ENCODE measurements at places on chromosomes 2 and 18. TPM values are rescaled to one million over a fixed set of nuclear protein-coding genes. Genes with fewer than 3 reads are reported as not detected.
A peak's percentile ranks its signal among the peaks of the same experiment; 100 is the strongest.

FEV gene
- not detected for total RNA-seq

DNA sequence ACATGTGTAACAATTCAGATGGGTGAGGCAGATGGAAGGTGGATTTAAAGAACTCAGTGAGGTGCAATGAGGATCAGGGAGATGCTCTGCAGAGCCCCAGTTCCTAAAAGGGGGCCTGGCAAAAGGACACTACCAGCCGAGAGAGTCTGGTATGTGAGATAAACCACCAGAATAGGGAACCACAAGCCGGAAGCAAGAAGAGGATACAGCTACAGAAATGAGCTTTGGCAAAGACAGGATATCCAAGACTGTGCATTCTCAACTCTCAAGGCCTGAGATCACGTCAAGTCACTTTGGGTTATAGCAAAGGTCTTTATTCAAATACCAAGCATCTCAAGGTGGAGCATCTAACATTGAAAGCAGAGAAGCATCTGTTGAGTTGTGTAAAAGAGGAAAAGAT is 293.5 kb downstream of the ARHGAP15 start:
- no peaks in the 10 kb centered on the region for H3K36me3 ChIP-seq
- peaks cover 4% of the 10 kb centered on the region for H3K4me1 ChIP-seq
- H3K27ac ChIP-seq = no peak overlapping the region
- no peaks in the 10 kb centered on the region for H3K27me3 ChIP-seq
- DNase-seq = no peak
- no peak overlapping the region for H3K4me3 ChIP-seq

SPDYA gene
- 0.28 TPM for total RNA-seq

- H3K27ac ChIP-seq = no peak overlapping the region
- no peak for DNase-seq
- no peaks in the 10 kb centered on the region for H3K27me3 ChIP-seq
- H3K4me3 ChIP-seq = no peak overlapping the region
Observed at GRCh38 chr2:12310399-12310798, 406.3 kb upstream of the TRIB2 start.

GRCh38 chr18:59907660-59908059 is 7.9 kb downstream of the PMAIP1 start:
- no peak for DNase-seq
- H3K27ac ChIP-seq = peak overlapping the region; percentile 69
- peaks cover 15% of the 10 kb centered on the region for H3K36me3 ChIP-seq
- H3K27me3 ChIP-seq = no peaks in the 10 kb centered on the region
- H3K4me1 ChIP-seq = peaks cover 58% of the 10 kb centered on the region
- no peak overlapping the region for H3K4me3 ChIP-seq

ALKAL2 gene
- not detected for total RNA-seq

IAH1 gene
- total RNA-seq = 89.3 TPM

DNA sequence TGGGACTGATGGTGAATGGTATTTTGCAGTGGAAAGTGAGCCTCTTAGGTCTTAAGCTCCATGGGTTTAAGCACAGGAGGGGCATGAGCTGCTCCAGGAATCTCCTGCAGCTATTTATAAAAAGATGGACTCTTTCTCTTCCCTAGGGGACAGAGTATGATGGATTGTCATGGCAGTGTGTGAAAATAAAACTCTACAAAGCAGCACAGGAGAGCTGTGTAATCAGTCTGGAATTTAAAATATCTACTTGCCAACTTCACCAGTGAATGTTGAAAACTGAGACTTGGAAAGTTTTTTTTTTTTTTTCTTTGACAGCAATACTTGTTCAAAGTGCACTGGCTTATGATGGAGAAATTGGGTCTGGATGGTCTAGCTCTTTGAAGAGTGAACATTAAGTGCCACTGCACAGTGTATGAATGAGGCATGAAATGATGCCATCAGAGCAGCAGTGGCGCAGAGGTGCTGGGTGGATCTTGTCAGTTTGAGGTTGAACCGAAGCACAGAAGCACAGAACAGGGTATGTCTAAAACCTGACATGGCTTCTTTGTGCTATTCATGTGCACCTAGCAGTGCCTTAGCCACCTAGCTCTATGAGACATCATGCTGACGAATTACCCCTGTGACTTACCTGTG is 245.4 kb downstream of the PTPRM start:
- H3K27ac ChIP-seq = peak overlapping the region; percentile 54
- H3K27me3 ChIP-seq = no peaks in the 10 kb centered on the region
- H3K36me3 ChIP-seq = no peaks in the 10 kb centered on the region
- H3K4me3 ChIP-seq = no peak overlapping the region
- peaks cover 21% of the 10 kb centered on the region for H3K4me1 ChIP-seq

CFAP53 gene
- total RNA-seq = 0.08 TPM

- H3K4me1 ChIP-seq = no peaks in the 10 kb centered on the region
- DNase-seq = no peak
- no peaks in the 10 kb centered on the region for H3K36me3 ChIP-seq
- H3K4me3 ChIP-seq = no peak overlapping the region
- no peaks in the 10 kb centered on the region for H3K27me3 ChIP-seq
- no peak overlapping the region for H3K27ac ChIP-seq
Observed at GRCh38 chr2:229673676-229674075, 40.7 kb downstream of the DNER start.

ASB18 gene
- total RNA-seq = 1.1 TPM

GRCh38 chr2:190599073-190599472 is 49.8 kb upstream of the NAB1 start:
- no peak overlapping the region for H3K4me3 ChIP-seq
- no peak for DNase-seq
- no peaks in the 10 kb centered on the region for H3K27me3 ChIP-seq
- H3K4me1 ChIP-seq = no peaks in the 10 kb centered on the region
- H3K27ac ChIP-seq = no peak overlapping the region

GRCh38 chr2:162344617-162344950 is 652 bp downstream of the GCA start:
- no peak for DNase-seq
- no peaks in the 10 kb centered on the region for H3K27me3 ChIP-seq
- no peaks in the 10 kb centered on the region for H3K36me3 ChIP-seq
- peaks cover 10% of the 10 kb centered on the region for H3K4me1 ChIP-seq

ETAA1 gene
- total RNA-seq = 30.8 TPM

- peaks cover 12% of the 10 kb centered on the region for H3K36me3 ChIP-seq
- H3K4me1 ChIP-seq = peaks cover 59% of the 10 kb centered on the region
- peak overlapping the region; percentile 98 for H3K27ac ChIP-seq
Observed at GRCh38 chr2:177397481-177398289, 5.1 kb downstream of the AGPS start.

DNA sequence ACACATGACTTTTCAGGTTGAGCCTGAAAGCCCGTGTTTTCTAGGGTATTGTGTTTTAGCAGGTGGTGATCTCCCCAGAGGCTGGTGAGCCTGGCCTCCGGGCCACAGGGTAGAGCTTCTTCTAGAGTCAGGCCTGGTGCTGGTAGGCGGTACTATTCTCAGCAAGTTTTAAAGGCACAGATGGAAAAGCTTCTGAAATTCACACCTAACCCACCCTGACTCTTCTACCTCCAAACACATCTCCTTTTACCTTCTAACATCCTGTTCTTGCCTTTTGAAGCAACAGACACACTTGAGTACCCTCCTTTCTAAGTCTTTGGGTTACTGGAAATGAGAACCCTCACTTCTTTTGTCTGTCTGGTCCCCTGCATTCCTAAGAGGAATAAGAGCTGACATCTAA is 191.1 kb downstream of the SETBP1 start:
- no peaks in the 10 kb centered on the region for H3K4me1 ChIP-seq
- H3K27ac ChIP-seq = no peak overlapping the region
- no peaks in the 10 kb centered on the region for H3K27me3 ChIP-seq
- H3K36me3 ChIP-seq = peaks cover 4% of the 10 kb centered on the region
- no peak for DNase-seq
- no peak overlapping the region for H3K4me3 ChIP-seq

CCDC178 gene
- total RNA-seq = not detected

- no peaks in the 10 kb centered on the region for H3K36me3 ChIP-seq
- DNase-seq = no peak
- no peak overlapping the region for H3K27ac ChIP-seq
- H3K4me3 ChIP-seq = no peak overlapping the region
- no peaks in the 10 kb centered on the region for H3K4me1 ChIP-seq
Observed at GRCh38 chr2:161111531-161111930, 48.7 kb upstream of the TANK start.

- no peaks in the 10 kb centered on the region for H3K27me3 ChIP-seq
- H3K4me3 ChIP-seq = no peak overlapping the region
- H3K4me1 ChIP-seq = peaks cover 5% of the 10 kb centered on the region
- H3K36me3 ChIP-seq = no peaks in the 10 kb centered on the region
- H3K27ac ChIP-seq = no peak overlapping the region
Observed at GRCh38 chr2:28377195-28377816, 15.4 kb upstream of the FOSL2 start.

GRCh38 chr2:239391286-239392071 is 9.3 kb downstream of the HDAC4 start:
- no peak overlapping the region for H3K4me3 ChIP-seq

- H3K4me1 ChIP-seq = peaks cover 18% of the 10 kb centered on the region
- peak; percentile 61 for DNase-seq
- no peaks in the 10 kb centered on the region for H3K27me3 ChIP-seq
- no peak overlapping the region for H3K4me3 ChIP-seq
- no peak overlapping the region for H3K27ac ChIP-seq
Observed at GRCh38 chr18:58605027-58606020, 23.6 kb downstream of the ALPK2 start.

DNA sequence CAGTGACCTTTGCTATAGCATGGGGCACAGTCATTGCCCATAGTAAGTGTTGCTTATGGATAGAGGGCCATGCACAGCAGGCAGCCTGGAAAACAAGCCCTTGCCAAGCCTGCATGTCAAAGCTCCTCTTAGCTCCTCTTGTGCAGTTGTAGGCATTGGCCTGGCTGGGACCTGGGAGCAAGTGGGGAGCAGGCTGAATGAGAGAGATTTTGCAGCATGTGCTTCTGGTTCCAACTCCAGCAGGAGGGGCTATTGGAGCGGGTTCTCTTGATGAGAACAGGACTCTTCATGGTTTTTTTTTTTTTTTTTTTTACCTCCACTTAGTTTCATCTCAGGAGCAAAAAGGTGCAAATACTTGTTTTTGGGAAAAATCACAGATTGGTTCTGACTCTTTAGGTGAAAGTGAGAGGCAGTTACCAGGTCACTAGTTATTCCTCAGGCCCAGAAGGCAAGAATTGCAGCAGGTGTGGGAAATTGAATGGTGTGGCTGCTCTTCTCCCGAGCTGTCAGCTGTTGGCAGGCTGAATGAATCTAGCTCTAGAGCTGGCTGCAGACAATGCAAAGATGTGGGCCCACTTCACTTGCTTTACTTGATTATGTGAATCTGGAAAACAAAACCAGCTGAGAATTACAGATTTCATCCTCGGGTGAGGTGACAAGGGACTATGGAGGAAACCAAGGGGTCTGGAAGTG is 95.9 kb downstream of the MAP4K4 start:
- H3K36me3 ChIP-seq = peaks cover 24% of the 10 kb centered on the region
- no peak for DNase-seq
- H3K27ac ChIP-seq = no peak overlapping the region
- no peaks in the 10 kb centered on the region for H3K27me3 ChIP-seq

TXNDC9 gene
- 107 TPM for total RNA-seq

- no peak for DNase-seq
- H3K27me3 ChIP-seq = no peaks in the 10 kb centered on the region
- no peaks in the 10 kb centered on the region for H3K36me3 ChIP-seq
Observed at GRCh38 chr2:205665791-205666190, 16.5 kb upstream of the NRP2 start.

GRCh38 chr2:20744366-20745335 is 77.7 kb downstream of the GDF7 start:
- H3K4me1 ChIP-seq = no peaks in the 10 kb centered on the region
- no peak for DNase-seq
- H3K27ac ChIP-seq = no peak overlapping the region
- no peaks in the 10 kb centered on the region for H3K27me3 ChIP-seq
- H3K4me3 ChIP-seq = no peak overlapping the region

CHRNG gene
- not detected for total RNA-seq

Measured in SJSA1 (cell line).